ENCODE measurements at places on chromosomes 13 and 19. TPM values are rescaled to one million over a fixed set of nuclear protein-coding genes. Genes with fewer than 3 reads are reported as not detected.

DNA sequence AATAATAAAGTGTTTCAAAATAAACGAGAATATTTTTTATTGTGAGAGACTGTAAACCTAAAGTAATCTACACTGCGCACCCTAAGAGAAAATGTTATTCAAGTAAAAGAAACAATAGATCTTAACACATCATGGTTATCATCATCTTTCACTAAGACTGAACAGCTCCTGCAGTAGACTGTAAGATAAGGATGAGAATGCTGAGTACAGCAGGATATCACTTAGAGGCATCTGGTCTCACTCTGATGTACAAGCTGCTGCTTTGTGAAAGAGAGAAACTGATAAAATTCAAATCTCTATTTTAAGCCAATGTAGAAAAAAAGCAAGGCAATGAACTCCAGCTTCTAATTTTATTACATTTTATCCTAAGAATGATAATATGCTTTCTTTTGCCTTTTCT is 261.7 kb upstream of the HTR2A start:
- no peak for ATAC-seq

- ATAC-seq: peak; percentile 6
Measured at GRCh38 chr19:47446534-47447469, 24.9 kb downstream of the SLC8A2 start.

DNA sequence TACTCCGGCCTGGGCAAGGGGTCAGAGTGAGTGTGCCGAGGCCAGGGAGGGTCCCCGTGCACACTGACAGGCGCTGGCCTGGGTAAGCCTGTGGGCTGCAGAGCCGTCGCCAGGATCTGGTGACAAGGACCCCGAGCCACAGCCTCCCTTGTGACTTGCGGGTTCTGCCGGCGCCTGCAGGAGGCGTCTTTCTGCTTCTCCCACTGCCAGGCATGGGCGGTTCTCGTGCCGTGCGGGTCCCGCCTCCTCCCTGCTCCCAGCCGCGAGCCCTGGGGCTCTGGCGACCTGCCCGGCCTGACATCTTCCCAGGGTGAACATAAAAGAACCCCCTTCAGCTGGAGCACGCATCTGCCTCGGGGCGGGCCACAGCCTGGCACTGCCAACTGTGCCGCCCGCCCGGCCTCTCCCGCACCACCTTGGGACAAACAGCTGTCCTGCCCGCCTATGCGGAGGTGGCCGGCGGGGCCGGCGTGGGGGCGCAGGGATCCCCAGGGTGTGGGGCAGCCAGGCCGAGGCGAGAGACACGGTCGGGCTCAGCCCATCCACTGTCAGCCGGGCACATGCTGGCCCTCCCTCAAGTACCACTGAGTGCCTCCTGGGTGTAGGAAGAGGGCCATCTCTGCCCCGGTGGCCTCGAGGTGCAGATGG is 1.5 kb upstream of the HCN2 start:
- peak; percentile 25 for ATAC-seq

Gene CTU1
- 5.3 TPM for total RNA-seq

DNA sequence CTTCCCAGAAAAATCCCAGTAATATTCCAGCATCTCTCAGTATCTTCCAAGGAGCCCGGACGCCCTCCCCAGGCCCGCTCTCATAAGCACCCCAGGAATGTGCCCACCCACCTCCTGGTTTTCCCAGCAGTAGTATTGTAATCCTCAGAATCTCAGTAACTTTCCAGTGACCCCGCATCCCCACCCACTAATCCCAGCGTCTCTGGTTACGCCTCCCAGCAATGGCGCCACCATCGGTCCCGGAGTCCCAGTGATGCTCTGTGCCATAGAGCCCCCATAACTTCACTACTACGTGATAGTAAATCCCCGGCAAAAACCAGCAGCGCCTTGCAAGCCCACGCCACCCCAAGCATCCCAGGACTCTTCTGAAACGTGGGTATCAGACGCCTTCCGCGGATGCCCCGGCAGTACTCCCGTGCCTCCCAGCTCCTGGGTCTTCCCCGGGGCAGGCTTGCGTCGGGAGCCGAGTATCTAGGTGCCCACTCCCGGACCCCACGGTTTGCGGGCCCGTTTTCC is 928 bp upstream of the PNPLA6 start:
- peak; percentile 10 for ATAC-seq

Gene ACER1
- 1.8 TPM for total RNA-seq

Gene ZNF8
- total RNA-seq: 2.9 TPM

Gene SEMA6B
- total RNA-seq: 2.0 TPM

Gene RNF6
- 28.9 TPM for total RNA-seq

Gene CSNK1A1L
- total RNA-seq: not detected
